GM12865 (cell line): ENCODE measurements at places on chromosomes 2 and 18.

DNA sequence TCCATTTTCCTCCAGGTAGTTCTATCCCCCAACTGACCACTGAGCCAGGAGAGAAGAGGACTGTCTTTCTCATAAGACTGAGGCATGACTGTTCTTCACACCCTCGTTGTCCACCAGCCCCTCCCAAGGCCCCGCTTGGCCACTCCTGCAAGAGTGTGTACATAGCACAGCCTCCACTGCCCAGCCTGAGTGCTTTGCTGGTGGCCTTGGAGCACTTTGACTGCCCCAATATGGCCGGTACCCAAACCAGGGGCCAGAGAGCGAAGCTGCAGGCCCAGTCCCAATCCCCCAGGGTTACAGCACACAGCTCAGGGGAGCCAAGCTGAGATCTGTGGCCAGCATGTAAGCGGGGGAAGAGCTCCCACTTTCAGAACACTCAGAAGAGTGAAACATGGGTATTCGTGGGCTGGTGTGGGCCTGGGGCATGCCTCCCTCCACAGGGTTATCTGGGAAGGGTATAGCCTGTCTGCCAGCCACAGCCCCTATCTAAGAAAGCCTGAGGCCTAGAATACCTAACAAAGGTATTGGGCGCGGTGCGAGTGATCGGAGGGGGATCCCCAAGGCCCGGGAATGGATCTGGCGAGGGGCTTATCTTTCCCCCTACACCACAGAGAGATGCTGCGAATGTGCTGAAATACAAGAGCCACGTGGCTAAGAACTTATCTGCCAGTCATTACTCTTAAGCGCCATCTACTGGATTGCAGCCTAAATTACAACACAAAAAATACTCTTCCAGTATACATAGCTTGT lies 163.8 kb downstream of the WDPCP start:
- DNase-seq: peak; percentile 86

DNA sequence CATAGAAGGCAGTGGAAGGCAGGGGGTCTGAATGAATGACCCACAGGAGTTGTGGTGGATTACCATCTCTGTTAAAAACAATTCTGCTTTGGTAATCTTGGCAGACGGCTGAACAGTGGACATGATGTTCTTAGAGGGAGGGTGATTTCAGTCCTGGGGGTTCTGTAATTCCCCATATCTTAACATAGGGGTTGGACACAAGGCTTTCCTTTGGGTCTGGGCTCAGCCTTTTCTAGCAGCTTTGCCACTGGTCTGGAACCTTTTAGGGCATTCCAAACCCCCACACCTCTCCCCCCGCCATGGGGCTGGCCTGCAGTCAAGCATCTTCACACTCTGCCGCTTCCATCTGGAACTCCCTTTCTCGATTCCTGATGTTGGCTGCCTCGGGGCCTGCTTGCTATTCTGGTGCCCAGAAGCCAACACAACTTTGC lies 50.3 kb downstream of the RPL37A start:
- no peak for DNase-seq

- no peak for DNase-seq
Measured at GRCh38 chr2:71839826-71840225, 307.8 kb downstream of the CYP26B1 start.

GRCh38 chr2:158998551-158999248 lies 30.3 kb downstream of the TANC1 start:
- DNase-seq: no peak

GRCh38 chr2:34102339-34102738 lies 503.2 kb upstream of the FAM98A start:
- no peak for DNase-seq
